Hematopoietic multipotent progenitor cell treated with erythropoietin and hydrocortisone succinate and interleukin-3 and kit ligand, for 6 days (in vitro differentiated cells): ENCODE measurements at places on chromosomes 2 and 18.

- no peak for DNase-seq
Observed at GRCh38 chr2:235806986-235807750, 313.3 kb downstream of the AGAP1 start.

DNA sequence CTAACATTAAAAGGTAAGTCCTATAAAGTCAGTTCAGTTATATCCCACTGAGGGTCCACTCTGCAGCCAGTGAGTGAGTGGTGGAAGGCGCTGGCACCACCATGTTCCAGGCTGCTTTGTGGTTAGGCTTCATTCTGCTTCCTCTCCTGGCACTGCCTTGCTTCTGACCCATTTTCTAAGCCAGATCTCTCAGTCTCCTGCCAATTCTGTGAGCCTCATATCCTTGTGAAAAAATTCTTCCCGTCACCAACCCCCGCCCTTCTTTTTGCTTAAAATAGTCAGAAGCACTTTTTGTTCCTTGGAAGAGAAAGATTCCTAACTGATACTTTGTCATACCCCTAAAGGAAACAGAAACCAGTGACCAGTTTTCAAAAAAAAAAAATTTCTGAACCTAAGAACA is 139.8 kb upstream of the NCK2 start:
- DNase-seq = no peak

DNA sequence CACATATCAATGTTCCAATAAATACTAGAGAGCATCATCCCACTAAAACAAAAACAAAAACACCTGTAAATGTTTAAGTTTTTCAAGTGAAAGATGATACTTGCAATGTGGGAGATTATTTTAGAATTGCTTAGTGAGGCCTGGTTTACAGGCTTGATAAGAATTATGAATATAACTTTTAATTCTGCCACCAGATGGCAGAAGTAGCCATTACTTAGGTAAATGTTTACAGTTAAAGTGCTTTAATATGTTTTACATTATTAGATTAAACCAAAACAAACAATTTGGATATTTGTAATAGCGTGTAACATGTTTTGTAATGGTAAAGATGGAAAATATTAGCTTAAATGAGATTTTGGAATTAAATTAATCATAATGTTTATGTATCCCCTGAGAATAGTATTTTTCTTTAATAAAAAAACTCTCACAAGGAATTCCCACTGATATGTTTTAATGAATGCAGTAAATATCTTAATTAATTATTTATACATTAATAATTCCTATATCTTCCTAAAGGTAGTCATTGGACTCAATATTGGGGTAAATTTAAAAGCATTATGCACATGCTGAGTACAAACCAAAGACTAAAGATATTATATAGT is 522.0 kb downstream of the SPAG16 start:
- DNase-seq = peak; percentile 57

DNA sequence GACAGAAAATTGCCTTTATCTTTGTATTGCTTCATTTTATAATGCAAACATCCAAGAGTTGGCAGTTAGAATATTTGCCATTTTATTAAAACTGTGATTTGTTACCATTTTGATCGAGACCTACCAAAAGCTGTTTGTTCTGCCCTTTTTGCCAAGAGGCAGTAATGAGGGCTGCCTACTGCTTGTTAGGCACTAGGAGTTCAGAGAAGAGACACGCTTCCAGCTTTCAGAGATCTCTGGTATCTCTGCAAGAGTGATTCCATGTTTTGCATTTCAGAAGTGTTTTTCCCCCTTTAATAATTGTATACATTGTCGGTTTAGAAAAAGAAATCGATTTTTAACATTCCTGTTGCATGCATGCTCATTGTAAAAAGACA is 628 bp downstream of the MRPL30 start:
- peak; percentile 62 for DNase-seq

GRCh38 chr2:19706332-19706731 is 195.5 kb downstream of the TTC32 start:
- DNase-seq = no peak

DNA sequence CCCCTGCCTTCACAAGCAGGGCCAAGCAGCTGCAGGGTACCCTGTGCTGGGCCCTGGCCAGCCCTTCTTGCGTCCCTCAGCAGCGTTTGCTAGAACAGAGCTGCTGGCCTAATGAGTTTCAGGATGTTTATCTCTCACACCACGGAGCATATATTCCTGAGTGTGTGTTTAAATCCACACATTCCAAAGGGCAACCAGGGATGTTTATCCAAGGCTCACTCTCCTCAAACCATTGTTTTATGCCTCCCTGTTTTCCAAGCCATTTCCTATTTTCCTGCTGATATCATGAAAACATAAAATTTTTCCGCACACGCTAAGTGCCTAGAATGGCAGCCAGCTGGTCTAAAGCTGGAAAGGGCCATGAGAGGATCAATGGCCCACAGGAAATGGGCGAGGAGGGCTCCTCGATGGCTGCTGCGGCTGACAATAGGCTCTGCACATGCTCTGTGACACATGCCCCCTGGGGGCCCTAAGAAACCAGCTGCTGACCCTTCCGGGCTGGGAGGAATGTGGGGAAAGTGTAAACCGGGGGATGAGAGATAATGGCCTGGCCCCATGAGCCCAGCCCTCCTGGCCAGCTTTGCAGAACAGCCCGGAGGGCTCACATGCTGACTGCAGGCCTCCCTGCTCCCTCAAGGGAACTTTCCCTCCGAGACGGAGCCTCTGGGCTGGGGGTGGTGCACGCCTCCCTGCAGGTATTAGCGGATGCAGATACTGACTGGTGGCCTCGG is 194.0 kb downstream of the NDUFA10 start:
- no peak for DNase-seq

DNA sequence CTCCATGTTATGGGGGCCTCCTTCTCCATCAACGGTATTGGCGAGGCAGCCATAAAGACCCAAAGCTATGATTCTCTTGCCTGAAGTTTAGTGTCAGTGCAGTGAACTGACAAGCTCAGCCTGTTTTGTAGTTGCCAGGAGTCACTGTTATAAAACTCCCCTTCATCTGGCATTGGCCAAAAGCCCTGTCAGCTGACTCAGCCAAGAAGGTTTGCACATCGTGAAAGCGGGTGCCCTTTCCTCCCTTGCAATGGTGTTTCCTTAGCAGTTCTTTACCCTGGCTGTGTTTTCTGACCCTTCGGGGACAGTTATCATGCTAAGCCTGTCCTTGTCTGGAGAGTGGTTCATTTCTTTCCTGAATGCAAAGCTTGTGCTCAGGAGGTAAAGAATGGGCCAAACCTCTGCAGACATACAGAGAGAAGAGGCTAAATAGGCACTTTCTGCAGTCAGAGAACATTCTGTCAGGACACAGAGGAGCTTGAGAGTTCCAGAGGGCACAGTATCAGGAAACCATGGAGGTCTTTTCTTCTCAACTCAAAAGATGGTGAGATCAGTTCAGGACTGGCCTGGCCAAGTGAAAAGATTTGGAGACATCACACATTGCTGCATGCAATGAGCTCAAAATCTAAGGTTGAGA is 414.2 kb downstream of the ZNF521 start:
- DNase-seq = no peak

- DNase-seq = peak; percentile 83
Observed at GRCh38 chr2:86221066-86221684, 21.9 kb downstream of the MRPL35 start.

DNA sequence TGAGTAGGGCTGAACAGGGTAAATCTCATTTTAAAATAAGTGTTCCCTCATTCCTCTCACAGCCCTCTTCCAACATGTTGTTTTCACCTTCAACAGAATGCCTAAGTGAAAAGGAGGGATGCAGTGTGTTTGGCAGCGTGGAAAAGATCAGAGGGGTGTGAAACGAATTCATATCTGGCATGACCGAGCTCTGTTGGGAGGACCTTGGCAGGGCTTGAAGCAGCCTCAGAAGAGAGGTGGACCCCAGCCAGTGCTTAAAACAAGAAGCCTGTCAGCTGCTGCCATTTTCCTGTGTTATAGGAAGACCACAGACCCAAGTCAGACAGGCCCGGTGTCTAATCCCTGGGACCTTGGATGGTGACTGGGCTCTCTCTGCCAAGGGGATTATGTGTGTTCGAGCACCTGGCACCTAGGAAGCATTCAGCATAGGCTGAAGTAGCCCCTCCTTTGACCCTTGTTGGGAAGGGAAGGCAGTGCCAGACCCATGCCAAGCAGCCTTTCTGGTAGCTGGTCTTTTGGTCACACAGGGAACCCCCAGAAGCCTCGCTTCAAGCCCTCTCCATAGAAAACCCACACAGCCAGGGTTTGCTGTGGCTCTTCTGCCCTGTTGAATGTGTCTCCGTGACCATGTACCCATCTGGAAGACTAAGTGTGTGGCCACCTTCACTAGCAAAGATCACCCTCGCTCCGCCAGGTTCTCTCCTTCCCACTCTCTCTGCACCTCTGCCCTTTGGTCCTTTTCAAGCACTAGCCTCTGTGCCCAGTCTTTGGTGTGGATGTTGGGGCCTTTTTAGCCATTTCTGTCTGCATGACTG is 87.5 kb upstream of the ST3GAL5 start:
- DNase-seq = no peak

DNA sequence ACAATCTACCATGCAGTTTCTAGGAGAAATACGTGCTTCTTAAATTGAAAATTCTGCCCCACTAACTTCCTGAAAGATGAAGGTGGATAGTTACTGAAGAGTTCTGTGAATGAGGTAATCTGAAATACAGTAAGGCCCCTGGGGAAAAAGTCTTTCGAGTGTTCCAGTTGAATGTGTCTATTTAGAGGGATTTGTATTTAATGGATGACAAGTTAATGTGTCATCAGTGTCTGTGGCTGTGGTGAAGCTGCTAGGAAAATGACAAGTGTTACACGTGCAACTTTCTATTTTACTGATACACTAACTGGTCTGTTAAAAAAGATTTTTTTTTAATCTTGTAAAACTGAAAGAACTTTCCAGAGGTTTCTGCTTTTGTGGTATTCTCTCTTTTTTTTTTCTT is 384.6 kb downstream of the STK39 start:
- no peak for DNase-seq

- DNase-seq = no peak
Observed at GRCh38 chr2:137117385-137117784, 352.0 kb downstream of the THSD7B start.

GRCh38 chr2:69043736-69044400 is 30.9 kb downstream of the ANTXR1 start:
- DNase-seq = no peak

- peak; percentile 53 for DNase-seq
Observed at GRCh38 chr18:57516056-57516455, 70.4 kb downstream of the FECH start.

DNA sequence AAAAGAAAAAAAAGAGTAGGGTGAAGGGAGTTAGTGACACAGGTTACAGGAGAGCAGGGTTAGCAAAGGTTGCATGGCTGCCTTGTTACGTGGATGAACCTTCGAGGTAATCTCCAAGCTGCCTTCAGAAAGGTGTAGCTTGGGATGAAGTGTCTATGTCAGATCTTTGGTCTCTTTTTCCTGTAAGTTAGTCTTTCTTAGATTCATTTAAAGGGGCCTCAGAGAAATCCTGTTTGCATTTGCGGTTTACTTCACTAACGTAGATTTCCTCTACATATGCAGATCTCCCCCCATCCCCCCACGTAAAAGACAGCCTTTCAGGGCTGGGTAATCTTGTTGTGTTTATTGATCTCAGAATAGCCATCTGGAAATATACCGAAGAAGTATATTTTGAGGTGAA is 83.7 kb downstream of the MTA3 start:
- no peak for DNase-seq

DNA sequence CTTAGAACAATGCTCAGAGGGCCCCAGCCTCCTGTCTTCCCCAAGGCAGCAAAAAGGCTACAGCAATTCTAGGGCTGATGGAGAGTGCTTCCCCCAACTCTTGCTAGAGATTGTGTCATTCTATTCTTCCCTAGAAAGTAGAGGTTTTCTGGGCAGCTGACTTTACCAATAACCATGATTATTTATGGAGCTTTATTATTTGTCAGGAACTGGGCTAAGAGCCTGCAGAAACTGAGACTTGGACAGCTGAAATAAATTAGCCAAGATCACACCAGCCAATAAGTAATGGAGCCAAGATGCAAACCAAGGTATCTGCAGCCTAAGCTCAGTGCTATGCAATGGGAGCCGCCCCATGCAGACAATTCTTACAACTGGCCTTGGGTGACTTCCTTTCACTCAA is 84.8 kb downstream of the CCBE1 start:
- no peak for DNase-seq

GRCh38 chr2:179946810-179947615 is 60.1 kb downstream of the CWC22 start:
- DNase-seq = no peak

DNA sequence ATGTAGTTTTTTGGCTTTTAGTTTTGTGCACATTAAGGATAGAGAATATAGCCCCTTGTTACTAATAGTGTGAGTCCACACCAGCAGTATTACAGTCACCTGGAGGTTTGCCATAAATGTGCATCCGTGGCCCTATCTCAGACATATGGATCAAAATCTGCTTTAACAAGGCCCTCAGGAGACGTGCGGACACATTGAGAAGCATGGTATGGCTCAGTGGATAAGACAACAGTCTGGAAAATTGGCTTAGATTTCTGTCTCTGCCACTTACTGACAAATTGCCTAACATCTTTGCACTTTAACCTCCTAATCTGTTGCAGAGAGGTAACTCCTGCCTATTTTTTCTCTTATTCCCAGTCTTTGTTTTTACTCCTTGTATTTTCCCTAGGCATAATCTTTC is 307.2 kb upstream of the DLGAP1 start:
- DNase-seq = no peak

DNA sequence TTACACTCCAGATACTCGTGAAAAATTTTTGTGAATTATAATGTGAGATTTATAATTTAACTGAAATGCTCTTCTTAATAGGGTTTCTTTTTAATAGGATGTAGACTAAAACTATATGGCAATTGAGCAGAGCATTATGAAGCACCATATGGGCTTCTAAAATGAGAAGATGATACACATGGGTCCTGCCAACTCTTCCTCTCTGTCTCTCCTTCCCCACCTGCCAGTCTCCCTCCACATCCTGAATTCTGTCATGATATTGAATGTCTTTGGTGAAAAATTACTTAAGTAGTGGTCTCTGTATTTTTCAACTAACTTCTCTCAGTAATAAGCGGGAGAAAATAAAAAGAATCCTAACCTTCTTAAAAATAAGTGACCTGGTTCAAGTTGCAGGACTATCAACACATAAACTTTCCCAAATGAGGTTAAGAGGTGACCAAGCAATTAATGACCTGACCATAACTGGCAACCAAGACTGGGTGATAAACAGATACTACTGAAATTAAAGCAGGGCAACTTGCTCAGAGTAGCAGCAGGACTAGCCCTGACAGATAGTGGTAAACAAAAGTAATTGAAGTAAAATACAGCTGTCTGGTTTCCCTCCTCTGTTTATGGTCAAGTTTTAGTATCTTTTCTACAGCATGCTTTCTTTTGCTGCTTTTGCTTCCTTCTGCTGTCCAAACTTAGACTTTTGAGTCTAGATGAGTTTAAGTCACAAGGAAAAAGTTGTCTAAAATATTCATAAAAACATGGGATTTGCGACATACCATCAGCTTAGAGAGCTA is 117.1 kb upstream of the PDE1A start:
- DNase-seq = no peak

DNA sequence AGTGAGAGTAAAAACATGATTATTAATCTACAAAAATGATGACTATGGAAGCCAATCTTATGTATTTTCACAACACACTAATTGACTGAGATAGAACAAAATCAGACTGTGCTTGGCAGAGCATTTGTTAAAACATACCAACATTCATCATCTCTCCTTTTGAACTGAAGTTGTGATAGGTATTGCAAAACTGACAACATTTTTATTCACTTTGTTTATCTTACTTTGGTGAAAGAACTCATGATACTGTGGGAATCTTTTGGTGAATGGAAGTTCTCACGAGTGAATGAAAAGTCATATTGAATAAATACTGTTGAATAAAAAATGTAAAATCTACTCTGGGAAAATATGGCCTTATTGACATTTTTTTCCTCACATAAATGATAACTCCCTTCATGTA is 1430.2 kb upstream of the PIK3C3 start:
- DNase-seq = no peak
